ENCODE measurements at places on chromosomes 12 and 14.

GRCh38 chr12:69897744-69898143 is 72.7 kb downstream of the MYRFL start:
- DNase-seq: no peak

DNA sequence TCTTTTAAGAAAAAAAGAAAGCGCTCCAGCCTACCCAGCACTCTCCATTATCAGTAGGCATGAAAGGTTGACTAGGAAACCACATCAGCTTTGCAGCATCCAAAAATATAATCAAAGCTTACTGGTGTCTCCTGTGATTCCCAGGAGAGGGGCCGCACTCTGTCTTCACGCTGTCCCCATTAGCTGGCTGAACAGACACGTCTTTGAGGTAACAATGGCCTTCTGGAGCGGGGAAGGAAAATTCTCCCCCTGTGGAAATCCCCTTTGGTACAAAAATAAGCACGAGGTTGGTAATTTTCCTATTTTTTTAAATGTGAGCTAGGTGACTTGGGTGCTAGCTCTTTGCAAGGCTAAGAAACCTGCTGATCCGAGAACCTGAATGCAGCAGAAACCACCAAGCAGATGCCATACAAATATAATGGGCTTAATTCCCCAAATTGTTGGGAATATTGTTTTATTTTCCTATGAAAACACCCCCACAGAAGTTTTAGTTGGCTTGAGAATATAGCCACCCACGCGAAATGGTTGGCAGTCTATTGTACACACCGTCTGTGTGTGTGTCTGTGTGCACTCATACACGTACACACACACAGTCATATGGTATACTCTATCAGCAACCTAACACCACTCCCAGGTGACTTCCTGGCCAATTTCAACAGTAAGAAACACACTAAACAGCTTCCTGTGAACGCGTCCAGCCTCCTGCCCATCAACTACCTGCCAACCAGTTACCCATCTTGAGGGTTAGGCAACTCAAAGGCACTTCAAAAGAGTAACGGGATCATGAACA is 71.2 kb downstream of the KSR2 start:
- DNase-seq: no peak

DNA sequence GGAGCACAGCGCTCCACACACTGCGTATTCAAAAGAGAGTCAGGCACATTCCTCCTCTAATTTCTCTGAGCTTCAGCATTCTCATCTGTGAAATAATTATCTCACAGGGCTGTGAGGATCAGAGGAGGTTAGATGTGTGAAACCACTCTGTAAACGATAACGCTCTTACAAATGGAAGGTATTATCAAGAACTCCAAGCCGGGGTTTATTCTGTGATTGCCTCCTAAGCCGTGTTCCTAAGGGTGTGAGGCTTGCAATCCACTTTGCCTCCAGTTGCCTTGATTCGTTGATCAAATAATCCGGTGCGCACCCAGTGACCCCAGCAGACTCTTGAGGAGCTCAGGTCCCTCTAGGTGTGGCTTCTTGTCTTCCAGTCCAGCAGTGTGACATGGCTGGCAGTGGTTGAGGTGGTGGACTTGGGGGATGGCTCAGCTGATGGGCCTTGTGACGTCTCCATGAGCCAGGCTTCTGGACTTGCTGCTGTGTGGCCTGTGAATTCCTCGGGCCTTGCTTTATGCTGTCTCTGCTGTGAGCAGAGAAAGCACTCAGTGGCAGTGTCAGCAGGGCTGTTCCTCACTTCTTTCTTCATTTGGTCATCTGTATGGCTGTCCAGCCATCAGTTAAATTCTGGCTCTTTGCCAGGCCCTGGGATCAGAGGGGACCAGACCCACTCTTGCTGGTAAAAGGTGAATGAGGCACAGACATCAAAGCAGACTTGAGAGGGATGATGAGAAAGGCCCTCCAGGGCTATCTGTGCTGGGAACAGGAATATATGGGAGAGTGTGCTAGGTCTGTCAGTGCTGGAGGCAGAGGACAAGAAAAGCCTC is 71.0 kb downstream of the SLC25A47 start:
- no peak for DNase-seq

GRCh38 chr12:78101113-78101876 is 270.6 kb downstream of the NAV3 start:
- no peak for DNase-seq

GRCh38 chr12:118706437-118706836 is 274.9 kb upstream of the SRRM4 start:
- no peak for DNase-seq

DNA sequence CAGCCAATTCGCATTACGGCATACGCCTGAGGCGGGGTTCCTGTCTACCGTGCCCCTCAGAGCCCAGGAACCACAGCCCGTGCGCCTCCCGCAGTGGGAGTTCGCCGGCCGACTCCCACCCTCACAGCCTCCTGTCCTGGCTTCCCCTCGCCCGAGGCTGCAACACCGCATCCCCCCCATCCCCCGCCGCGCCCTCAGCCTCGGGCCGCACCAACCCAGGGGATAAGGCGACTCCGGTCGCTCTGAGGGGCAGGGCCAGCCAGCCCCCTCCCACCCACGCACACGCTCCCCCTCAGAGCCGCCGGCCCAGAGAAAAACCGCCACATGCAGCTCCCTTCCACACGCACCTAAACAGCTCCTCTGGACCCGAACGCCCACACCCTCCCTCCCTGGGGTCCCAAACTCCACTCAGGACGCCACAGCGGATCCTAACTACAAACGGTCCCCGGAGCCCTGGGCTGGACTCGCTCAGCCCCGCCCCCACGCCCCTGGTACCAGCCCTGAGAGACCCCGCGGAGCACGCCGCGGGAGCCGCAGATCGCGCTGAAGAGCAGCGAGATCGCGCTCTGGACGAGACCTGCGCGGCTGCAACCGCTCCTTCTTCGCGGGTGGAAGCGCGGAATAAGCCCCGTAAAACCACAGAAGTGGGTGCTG is at the start of gene C14orf39:
Gene C14orf39 (minus strand): TSS at position 466 of the 654 bp plus-strand sequence. CDS start 985 bp downstream, outside the sequence.
- DNase-seq: peak; percentile 10

- DNase-seq: no peak
These were observed 181.0 kb upstream of the TBX3 start for GRCh38 chr12:114864837-114865551.

DNA sequence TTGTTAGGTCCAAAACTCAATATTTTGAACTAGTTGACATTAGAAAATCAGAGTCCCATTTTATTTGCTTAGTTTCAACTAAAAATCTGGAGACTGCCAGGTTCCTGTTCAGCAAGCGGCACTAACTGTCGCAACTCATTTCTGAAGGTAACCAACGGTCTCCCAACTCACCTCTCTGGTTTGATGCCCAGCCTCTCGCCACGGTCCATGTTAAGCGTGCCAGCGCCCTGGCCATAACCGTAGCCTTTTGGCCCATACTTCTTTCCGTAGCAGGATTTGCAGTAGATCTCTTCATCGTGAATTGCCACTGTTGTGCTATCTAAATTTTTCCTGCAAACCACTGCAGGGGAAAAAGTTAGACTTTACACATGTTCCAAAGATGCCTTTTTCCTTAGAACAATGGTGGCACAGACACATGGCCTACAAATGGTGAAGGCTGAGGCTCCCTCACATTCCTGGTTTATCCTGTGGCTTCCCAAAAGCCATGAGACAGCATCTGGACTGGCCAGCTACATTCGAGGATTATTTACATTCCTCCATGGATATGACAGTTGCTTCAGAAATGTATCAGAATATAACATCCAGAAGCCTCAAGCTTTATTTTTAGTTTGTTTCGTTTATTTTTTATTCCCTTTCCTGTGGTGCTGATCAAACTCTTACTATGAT is 15.7 kb downstream of the CSRP2 start:
- DNase-seq: no peak
